LoVo (cell line): ENCODE measurements at places on chromosomes 7 and 10.

DNA sequence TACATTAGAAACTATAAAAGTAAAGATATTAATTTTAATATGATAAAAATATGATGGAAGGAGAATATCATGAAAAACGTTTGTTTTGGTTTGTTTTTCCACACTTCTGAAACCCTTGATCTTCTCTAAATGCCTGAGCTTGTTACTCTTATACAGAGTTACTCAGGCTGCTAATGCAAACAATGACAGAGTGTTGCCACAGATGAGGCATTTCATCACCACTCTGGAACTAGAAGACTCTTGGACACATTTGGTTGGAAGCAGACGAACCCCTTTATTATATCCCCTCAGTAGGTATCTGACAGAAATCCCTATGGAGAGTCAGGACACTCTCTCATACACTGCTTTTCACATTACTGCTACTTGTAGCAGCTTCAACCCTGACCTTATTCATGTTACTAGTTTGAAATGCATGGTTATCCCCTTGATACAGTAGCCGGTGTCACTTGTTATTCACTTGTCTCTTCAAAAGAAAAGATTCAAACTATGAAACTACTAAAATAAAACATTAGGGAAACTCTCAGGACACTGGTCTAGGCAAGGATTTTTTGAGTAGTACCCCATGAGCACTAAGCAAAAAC lies 66.9 kb downstream of the SEMA3C start:
- no peak for DNase-seq

GRCh38 chr7:142001163-142001874 lies 5.6 kb downstream of the MGAM start:
- DNase-seq: peak; percentile 79

GRCh38 chr10:44263771-44264170 lies 121.1 kb downstream of the CXCL12 start:
- DNase-seq: no peak

DNA sequence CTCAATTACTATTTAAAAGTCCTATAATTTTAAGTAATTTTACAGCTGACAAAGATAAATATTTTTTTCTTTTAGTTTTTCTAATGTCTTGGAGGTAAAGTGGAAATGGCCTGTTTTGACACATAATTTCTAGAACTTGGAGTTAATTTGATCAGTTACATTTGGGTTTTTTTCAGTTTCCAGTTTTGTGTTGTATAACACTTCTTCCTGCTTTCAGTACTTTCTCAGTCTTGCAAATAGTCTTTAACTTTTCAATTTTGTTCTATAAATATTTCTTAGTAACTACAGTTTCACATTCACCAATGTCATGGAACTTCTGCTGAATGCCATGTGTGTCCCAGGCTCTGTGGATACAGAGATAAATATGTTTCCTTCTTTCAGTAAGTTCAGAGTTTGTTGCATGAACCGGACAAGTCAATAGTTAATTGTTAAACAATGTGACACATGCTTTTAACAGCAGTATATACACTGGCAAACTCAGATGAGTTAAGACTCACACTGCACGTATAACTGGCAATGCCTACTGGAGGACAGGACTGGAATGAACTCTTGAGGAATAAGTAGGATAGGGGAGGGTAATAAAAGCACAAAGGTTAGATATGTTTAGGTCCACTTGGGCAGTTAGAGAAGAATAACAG lies 4.6 kb downstream of the SHOC2 start:
- DNase-seq: peak; percentile 46

DNA sequence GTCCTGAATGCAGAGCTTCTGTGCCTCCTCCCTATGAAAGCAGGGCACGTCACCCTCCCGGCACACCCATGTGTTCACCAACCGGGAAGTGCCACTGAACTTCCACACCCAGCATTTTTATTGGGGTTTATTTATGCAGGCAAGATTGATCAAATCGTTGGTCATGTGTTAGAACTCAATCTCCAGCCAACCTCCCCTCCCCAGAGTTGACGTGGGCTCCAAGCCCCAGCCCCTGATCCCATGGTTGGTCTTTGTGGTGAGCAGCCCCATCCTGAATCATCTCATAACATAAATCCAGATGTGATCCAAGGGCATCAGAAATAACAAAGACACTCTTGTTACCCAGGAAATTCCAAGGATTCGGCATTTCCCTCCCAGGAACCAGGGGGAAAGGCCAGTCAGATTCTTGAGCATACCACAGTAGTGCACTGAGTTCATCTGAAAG lies 151.2 kb downstream of the TPST1 start:
- DNase-seq: no peak

DNA sequence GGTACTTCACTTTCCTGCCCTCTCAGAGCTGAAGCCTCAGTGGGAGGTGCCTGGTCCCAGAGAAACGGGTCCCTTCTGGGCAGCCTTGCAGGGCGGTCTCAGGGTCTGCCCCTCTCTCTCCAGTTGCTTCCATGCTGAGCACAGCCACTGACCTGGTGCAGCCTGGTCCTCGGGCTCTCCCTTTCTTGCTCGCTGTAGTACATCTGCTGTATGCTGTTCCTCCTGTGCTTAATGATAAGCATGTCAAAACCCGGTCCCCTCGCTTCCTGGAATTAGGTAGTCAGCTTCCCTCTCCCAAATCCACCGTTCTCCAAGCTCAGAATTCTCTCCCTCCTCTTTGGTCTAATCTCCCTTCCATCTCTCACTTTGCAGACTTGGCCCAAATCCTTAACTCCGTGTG lies 11.0 kb upstream of the HPS1 start:
- DNase-seq: no peak
